ENCODE measurements at places on chromosomes 2 and 18.

- DNase-seq, result no peak
These were observed 21.3 kb upstream of the PIK3C3 start for GRCh38 chr18:41933778-41934177.

GRCh38 chr2:19802086-19802841 lies 99.5 kb downstream of the TTC32 start:
- no peak for DNase-seq

GRCh38 chr18:11245879-11246278 lies 96.5 kb upstream of the PIEZO2 start:
- no peak for DNase-seq

DNA sequence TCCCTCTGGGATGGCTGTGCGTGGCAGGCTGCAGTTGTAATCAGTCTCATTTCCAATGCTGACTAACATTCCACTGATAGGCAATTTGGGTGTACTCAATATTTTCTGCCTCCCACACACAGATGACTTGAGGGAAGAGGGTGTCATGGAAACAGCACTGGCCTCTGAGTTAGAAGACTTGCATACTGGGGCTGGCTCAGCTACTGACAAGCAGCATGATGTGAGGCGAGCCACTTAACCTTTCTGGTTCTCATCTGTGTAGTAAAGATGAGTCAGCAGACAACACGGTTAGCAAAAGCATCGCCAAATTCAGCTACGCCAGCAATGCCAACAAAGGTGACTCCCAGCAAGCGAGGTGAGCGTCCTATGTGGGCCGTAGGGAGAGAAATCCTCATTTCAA lies 73.5 kb downstream of the COLEC12 start:
- no peak for DNase-seq
